ENCODE measurements at places on chromosomes 5 and 9.

DNA sequence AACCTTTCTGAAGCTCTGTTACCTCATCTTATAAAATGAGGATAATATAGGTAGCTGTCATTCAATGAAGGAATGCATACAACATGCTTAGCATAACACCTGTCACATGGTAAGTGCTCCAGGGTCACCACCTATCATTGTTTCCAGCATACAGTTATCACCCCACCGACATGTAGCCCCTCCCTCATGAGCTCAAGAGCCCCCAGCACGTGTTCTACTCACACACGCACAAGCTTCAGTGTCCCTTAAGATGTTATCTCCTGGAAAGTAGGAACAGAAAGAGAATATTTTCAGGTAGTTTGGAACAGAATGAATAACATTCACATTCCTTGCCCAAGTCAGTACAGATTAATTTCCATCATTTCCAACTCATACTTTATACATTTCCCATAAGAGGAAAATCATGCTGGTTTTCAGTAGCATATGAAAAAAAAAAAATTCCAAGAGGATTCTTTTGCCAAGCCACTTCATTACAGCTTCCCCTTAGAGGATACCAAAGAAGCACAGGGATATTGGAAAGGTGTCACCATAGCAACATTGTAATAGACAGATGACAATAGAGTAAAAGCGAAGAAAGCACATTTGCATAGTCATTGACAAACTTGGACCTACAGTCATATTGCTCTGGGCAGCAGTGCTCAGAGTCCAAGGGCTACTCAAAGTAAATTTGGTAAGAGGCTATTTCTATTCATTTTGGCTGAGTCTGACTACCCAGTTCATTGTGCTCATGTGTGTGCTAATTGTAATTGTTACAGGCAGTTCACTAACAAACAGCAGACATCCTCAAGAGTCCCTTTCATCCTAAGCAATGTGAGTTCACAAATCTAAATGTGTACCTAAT lies 1.5 kb upstream of the MOB3B start:
- no peak for DNase-seq

- no peak for DNase-seq
These were observed 14.8 kb downstream of the SAXO1 start for GRCh38 chr9:19018201-19018600.

DNA sequence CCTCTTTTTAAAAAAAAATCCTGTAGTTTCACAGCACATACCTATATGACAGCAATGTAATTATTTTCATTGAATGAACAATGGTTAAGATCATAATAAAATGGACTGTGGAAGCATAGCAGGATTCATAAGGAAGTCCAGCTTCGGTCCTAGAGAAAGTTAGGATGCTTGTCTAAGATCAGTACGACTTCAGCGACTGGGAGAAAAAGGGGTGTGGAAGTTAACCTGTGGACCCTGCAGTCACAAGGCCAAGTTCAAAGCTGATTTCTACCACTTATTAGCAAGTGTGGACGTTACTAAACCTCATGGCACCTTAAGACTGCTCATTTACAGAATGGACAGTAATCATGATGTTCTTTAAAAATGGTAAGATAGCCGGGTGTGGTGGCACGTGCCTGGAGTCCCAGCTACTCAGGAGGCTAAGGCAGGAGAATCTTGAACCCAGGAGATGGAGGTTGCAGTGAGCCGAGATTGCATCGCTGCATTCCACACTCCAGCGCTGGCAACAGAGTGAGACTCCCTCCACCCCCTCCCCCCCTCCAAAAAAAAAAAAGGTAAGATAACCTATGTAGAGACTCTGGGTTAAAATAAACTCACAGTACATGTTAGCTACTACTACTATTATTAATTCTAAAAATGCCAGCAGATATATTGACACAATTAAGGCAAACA lies 71.6 kb upstream of the PCA3 start:
- DNase-seq: no peak

- DNase-seq: no peak
These were observed 938 bp downstream of the LPAR1 start for GRCh38 chr9:111037356-111037707.

- no peak for DNase-seq
These were observed 518 bp downstream of the LOX start for GRCh38 chr5:122077366-122078115.

DNA sequence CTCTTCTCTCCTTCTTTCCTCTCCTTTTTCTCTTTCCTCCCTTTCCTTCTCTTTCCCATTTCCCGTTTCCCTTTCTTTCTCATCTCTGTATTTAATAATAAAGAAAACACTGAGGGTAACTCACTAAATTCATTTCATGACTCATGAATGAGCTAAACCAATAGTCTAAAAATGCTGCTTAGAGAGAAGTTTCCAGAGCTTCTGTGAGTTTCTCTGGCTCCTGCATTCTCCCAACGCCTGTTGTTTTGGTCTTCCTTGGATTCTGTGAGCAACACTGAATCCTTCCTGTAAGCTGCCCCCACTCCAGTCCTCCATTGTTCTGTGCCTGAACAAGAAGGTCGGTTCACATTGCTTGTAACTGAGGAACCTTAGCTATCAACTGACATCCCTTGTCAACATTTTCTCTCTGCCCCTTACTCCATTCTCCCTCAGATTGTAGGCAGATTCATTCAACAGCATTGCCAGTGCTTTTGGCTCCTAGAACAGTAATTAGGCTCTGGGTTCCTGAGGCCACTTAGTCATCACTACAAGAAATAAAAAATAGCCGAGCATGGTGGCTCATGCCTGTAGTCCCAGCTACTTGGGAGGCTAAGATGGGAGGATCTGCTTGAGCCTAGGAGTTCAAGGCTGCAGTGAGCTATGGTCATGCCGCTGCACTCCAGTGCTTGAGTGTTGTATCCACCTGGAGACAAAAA lies 237.7 kb upstream of the KLF4 start:
- DNase-seq: no peak

GRCh38 chr5:156841737-156842136 lies 8.4 kb upstream of the PPP1R2B start:
- DNase-seq: no peak

- DNase-seq: no peak
These were observed 8.8 kb downstream of the NEUROG1 start for GRCh38 chr5:135526924-135527323.

DNA sequence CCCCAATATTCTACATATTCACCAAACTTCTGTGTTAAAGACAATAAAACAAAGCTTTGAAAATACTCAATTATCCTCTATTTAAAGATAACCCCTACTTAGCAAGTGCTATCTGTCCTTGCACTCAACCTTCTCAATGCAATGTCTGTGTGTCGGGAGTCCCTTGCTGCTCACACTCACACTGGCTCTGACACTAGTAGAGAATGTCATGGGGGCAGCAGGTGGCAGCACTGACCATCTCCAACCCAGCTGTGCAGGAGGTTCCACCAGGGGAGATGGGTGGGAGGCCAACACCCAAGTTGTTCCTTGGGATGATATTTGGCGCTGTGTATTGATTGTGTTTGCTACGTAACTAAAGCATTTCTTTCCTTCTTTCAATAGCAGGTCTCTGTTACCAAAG lies 59.4 kb upstream of the SIMC1 start:
- no peak for DNase-seq

DNA sequence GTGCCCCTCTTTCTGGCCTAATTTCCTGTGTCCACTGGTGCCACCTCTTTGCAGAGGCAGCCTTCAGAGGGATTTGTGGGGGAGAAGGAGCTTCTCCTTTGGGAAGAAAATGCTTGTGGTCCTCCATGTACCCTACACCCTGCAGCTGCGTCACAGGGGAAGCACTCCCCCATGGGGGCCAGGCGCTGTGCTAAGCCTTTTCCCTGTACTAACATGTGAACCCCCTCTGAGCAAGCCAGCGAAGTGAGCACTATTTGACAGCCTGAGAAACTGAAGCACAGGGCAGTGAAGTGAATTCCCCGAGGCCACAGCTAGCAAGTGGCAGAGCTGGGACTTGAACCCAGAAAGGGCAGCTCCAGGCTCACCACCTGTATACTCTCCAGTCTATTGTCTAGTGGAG lies 32.3 kb downstream of the ERGIC1 start:
- DNase-seq: no peak

DNA sequence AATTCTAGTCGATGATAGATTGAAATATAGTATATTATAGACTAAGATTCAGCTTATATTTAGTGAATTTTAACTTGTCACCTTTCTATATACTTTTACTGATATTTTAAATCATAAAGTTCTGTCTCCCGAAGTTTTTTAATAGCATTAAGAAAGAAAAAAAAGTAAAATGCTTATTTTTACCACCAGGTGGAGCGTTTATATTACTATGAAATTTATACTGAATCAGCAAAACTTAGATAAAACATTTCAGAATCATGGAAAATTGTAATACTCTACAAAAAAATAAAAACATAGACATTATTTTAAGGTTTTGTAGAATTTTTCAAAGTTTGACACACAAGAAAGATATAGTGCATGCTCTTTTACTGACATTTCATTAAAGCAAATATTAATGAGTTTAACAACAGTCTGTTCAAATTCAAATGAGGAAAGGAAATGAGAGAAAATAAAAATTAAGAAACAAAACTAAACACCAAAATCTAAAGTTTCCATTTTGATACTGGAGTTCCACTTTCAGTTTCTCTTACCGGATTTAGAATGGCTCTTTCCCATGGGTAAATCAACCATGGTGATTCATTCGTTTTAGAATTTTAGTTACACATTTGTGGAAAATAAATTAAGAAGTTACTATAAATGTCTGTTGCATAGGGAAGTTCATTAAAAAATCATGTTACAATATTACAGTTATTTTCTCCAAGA lies 1035.3 kb downstream of the CDH12 start:
- no peak for DNase-seq

DNA sequence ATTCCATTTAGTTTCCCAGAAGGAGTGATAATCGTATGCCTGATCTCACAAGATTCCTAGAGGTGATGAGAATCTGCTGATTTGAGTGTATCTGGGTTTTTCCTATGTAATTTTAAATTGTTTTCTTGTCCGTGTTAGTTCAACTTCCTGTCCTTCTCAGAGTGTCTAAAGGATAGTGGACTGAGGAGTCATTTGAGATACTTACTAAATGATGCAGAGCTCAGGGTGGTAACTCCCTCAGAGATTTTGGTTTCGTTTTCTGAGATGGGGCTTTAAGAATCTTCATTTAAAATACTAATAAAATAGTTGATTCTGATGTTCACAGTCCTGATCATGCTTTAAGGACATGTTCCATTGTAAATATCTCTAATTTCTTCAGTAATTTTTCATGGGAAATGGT lies 30.3 kb downstream of the MELK start:
- DNase-seq: no peak

- no peak for DNase-seq
These were observed 16.7 kb upstream of the SLCO4C1 start for GRCh38 chr5:102312586-102313370.

DNA sequence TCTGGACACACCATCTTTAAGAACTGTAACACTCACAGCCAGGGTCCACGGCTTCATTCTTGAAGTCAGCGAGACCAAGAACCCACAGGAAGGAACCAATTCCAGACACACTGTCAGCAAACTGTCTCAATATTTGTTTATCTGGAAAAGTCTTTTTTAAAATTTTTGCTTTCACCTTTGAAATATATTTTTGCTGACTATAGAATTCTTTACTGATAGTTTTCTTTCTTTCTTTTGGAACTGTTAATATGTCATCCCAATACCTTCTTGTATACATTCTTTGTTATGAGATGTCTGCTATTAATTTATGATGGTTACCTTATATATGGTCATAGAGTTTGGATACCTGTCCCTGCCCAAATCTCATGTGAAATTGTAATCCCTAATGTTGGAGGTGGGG lies 145.1 kb upstream of the IRX4 start:
- no peak for DNase-seq

- no peak for DNase-seq
These were observed 1499.0 kb downstream of the EFNA5 start for GRCh38 chr5:106171708-106172107.

DNA sequence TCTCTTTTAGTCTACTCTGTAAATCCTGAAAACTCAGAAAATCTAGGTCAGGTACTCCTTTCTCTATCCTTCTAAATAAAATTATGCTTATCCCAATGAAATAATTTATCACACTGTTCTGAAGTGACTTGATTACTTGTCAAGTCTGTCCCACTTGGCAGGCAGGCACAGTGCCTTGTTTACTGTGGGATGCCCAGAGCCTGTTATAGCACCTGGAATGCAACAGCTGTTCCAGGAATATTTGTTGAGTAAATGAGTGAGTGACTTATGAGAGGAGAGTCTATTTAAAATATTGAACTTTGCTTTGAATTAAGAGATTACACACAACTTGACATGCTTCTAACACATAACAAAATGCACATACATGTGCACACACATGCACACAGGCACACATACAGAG lies 130.0 kb downstream of the MPDZ start:
- DNase-seq: no peak

DNA sequence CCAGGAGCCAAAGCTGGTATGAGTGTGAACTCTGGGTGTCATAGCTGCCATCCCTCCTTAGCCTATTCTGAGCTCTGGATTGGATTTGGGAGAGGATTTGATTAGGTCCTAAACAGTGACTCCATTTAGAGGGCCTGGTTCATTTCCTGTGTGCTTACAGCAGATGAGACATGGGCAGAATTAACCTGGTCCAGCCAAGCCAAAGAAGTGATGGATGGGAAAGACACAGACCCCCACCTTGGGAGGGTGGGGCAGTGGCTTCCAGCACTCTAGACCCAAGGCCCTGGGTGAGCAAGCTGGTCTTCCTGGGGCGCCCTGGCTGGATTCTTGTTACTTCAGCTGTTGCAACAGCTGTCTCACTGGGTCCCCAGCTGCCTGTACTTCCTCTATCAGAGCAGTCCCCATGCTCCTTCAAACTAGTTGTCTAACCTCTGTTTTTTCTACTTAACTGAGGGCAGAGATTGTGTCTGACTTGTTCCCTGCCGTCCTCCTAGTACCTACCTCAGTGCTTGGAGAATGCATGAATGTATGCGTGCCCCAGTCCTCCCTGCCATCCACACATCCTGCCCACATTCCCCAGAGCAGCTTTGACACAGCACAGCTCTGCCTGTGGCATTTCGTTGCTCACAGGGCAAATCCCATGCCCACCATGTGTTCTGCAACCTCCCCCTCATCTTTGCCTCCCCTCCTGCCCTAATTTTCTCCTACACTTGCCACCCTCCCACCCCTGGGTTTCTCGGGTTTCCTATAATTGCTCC lies 115.9 kb downstream of the RGS3 start:
- no peak for DNase-seq

- no peak for DNase-seq
These were observed 50.5 kb downstream of the RALGPS1 start for GRCh38 chr9:126965077-126965476.

- DNase-seq: no peak
These were observed 58.6 kb downstream of the ENC1 start for GRCh38 chr5:74581988-74582365.

DNA sequence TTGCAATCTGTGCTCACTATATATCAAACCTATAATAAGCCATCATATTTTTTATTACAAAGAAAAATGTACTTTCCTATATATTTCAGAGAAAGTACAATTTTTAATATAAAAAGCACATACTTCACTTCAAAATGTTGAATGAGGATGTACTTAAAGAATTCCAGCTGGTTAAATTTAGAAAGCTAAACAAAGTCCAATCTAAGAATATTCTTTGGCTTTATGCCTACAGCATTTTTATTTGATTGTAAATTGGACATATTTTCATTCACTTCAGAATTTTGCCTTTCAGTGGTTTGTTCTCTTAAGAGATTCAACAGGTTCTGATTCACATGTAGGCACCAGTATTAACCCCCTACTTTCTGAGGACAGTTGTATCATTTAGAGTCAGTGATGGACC lies 533.8 kb downstream of the CAAP1 start:
- DNase-seq: no peak
